Activated T-helper 2 cell treated with anti-CD3 and anti-CD28 coated beads, Interferon-gamma antibody, Interleukin-2, Interleukin-4, amounts not matched to agents 10 μg/mL and 5 μg/mL and 100 μg/mL, durations not matched to agents 14 hours and 24 hours and 36 hours (primary cell): ENCODE measurements at places on chromosomes 4 and X.
A peak's percentile ranks its signal among the peaks of the same experiment; 100 is the strongest.

- H3K4me3 ChIP-seq = no peak overlapping the region
- H3K27me3 ChIP-seq = peaks cover 4% of the 10 kb centered on the region
- DNase-seq = no peak
- no peak overlapping the region for H3K27ac ChIP-seq
- H3K4me1 ChIP-seq = peaks cover 6% of the 10 kb centered on the region
- no peaks in the 10 kb centered on the region for H3K36me3 ChIP-seq
Observed at GRCh38 chr4:113409181-113409580, 352.4 kb downstream of the CAMK2D start.

GRCh38 chrX:23503835-23504539 lies 163.3 kb upstream of the PRDX4 start:
- no peak for DNase-seq
- no peaks in the 10 kb centered on the region for H3K4me1 ChIP-seq
- no peak overlapping the region for H3K27ac ChIP-seq
- no peaks in the 10 kb centered on the region for H3K27me3 ChIP-seq
- H3K4me3 ChIP-seq = no peak overlapping the region

DNA sequence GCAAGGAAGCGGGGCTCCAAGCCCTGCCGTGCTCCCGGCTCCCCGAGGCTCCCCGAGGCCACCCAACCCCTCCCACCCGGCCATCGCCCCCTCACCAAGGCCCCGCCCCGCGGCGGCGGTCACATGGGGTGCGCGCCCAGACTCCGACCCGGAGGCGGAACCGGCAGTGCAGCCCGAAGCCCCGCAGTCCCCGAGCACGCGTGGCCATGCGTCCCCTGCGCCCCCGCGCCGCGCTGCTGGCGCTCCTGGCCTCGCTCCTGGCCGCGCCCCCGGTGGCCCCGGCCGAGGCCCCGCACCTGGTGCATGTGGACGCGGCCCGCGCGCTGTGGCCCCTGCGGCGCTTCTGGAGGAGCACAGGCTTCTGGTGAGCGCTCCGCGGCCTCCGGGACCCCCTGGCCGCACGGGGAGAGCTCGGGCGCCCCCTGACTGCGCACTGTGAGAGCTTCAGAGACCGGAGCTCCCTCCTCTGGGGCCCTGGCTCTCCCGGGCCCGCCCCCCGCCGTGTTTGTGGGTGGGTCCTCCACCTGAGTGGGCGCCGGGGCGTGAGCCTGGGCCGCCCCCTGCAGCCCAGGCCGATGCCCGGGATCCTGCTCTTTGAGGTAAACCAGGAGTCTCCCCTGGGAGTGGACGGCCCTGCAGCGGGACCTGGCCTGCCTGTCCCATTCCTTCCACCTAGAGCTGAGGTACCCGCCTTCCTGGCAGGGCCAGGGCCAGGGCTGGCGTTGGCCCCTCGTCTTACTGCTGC lies at the start of gene IDUA:
TSS of gene IDUA (plus strand) at position 166 of the 745 bp plus-strand sequence. CDS start at position 207, 41 bp downstream.
- H3K27me3 ChIP-seq = no peaks in the 10 kb centered on the region
- H3K27ac ChIP-seq = peak within 1 kb of the TSS; percentile 83
- H3K4me1 ChIP-seq = peaks cover 17% of the 10 kb centered on the region
- DNase-seq = peak; percentile 80
- H3K36me3 ChIP-seq = no peaks in the 10 kb centered on the region

DNA sequence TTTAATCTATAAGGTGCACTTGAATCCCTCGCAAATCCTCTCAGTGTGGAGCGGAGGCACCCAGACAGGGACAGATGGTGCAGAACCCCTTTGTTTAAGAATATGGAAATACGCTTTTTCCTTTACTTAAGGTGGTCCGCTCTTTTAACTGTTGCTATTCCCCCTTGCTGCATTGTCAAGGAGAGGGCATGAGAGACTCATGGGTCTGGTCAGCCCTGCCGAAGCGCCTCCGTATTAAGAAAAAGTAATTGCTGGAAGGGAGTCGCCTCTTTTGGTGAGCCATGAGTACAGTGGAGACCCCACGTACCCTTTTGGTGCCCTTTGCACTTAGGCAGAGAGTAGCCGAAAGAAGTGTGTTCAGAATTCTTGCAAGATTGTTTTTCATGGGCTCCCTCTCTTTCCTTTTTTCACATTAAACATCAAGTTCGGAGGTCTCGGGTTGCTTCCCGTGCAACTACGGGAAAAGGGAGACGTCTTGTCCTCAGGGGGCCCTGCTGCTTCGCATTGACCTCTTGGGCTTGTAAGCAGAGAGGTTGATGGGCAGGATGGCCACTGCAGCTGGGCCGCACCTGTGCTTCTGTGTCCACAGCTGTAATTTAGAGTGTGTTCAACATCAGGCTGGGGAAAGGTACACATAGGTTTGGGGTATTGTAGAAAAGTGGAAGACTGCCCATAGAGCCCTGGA lies 109.6 kb downstream of the SPRY1 start:
- peaks cover 38% of the 10 kb centered on the region for H3K27me3 ChIP-seq
- no peak overlapping the region for H3K27ac ChIP-seq
- no peak for DNase-seq
- H3K4me1 ChIP-seq = peaks cover 18% of the 10 kb centered on the region
